ENCODE measurements at places on chromosomes 16 and 17.

DNA sequence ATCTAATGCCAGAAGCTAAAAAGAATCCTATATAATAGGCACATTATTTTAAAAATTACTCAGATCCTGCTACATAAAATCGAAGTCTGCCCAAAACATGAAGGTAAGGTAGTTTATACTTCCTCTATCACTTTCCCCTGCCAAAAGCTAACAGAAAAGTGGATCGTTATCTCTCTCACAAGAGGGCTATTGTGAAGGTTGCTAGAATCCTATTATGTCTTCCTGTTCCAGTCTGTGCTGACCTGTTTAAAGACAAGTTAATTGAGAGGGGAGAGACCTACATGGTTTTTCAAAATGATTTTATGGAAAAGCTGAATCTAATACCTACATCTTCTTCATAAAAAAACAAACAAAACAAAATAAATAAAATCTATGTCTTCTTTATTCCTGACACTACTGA, 1410.9 kb upstream of the CDH8 start:
- DNase-seq: no peak

DNA sequence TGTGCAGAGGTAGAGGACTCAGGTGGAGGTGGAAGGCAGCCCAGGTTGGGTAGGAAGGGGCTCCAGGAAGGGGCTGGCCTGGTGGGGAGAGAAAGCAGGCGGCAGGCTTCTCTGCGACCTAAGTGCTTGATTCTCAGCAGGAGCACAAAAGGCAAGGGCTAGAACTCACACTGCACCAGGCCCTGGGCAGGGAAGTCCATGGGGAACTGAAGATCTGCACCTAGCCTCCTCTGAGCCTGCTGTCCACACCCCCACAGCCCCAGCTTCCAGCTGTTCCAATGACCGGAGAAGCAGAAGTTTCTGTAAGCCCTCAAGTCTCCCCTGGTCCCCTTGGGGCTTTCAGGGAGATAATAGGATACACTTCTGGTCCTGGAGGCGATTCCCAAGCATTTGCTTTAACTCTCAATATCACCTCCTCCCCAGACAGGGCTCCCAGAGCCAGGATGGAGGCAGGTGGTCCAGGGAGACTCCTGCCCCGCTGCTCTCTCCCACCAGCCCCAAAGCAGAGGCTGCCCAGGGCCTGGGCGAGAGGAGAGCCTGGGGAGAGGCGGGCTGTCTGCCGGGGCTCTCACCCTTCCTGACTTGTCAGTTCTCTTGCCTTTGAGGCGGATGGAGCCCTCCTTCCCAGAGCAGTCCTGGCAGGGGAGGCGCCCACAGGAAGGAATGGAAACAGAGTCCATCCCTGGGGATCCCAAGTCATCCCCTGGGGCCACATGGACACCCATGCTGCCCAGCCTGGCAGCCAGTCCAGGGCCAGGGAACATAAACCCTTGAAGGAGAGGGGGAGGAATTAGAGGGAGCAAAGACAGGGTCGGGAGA, 126.0 kb downstream of the RBFOX3 start:
- DNase-seq: no peak

DNA sequence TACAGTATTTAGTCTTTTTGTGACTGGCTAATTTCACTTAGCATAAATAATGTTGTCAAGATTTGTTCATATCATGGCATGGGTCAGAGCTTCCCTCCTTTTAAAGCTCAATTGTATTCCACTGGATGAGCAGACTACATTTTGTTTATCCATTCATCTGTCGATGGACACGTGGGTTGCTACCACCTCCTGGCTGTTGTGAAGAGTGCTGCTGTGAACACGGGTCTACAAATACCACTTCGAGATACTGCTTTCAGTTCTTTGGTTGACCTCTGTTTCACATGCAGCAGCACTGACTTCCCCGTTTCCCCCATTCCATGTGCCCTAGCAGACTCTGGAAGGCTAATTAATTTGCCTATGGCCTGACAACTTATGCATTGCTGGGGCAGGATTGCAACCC, 285.4 kb downstream of the SHISA9 start:
- no peak for DNase-seq

- DNase-seq: no peak
Observed at GRCh38 chr16:80277182-80277581, 263.6 kb upstream of the DYNLRB2 start.

DNA sequence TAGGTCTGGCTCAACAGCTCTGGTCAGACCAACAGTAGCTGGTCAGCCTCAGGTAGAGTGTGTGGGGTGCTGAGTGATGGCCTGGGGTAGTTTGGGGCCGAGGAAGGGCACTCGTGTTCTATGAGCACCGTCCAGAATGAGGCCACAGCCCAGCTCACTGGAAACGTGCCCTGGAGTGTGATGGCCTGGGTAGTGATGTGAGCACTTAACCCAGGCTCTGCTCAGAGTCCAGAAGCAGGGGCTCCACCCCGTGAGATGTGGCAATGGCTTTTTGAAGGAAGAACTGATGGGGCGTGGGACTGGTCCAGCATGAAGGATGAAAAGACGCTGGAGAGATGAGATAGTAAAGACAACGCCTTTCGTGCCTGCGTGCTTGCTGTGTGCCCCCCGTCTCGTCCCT, 35.3 kb downstream of the NTN1 start:
- DNase-seq: no peak

DNA sequence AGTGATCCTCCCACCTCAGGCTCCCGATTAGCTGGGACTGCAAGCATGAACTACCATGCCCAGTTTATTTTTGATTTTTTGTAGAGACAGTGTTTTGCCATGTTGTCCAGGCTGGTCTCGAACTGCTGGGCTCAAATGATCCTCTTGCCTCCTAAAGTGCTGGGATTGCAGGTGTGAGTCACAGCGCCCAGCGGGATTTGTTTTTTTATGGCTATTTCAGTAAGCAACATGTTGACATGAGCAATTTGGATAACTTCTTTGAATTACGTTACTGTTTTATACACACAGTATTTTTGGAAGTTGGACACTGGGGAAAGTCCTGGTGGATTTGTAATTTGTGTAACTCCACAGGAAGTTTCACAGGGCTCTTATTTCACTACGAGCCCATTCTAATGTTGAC, 18.5 kb upstream of the RHOT1 start:
- DNase-seq: no peak

DNA sequence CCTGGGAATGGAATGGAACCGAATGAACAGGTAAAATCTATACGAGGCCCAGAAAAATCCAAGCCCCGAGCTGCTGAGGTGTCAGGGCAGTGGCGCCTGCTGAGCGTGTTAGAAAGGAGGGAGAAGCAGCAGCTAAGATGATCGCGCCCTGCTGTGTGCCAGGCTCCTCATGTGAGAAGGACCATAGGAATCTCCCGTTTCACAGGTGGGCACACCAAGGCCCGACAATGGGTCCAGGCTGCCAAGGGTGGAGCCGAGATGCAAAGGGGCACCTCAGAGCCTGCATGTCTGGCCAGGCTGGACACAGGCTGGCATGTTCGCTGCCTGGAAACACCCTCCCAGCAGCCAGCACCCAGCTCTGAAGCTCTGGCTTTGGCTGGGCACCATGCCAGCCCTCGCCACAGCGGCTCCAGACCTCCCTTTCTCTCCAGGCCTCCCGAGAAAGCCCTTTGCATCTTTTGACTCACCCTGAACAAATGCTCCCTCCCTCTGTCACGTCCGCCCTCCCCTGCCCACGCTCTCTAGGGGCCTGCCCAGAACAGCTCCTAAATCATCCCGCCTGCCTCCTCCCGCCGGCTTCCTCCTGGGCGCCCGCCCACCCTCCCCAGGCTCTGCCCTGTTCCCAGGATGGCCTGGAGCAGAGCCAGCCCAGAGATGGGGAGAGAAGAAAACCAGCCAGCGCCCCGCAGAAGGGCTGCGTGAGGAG, 217.8 kb upstream of the GSE1 start:
- DNase-seq: peak; percentile 4

- DNase-seq: no peak
Observed at GRCh38 chr16:85978291-85978775, 79.4 kb downstream of the IRF8 start.

DNA sequence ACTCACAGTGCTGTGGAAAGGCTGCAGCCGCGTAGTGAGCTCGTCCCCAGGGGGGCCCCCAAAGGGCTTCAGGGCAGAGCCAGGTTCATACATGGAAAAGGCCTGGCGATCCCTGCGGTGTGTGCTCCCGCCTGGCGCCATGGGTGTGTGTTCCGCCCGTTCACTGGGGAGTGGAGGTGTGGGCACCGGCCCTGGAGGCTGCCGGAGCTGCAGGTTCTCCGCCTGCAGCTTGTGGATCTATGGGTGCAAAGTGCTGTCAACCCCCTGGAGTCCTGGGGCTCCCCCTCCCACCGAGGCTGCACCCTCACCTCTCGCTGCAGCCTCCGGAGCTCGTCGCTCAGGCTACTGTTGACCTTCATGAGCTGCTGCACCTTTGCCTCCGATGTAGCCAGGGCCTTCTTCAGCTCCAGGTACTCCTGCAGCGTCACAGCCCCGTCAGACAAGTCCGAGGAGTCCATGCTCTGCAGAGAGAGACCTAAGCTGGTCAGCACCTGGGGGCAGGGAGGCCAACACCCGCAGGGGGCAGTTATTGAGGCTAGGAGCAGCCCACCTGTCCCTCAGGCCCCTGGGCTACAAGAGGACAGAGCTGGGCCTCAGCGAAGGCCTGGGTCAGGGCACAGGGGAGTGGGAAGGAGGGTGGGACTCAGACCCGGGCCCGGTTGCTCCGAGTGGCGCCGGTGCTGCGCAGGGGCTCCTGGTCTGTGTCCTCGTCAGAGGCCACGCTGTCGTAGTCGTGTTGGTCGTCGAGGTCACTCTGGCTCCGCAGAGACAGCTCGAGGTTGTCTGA, 7.9 kb downstream of the TP53I13 start:
- no peak for DNase-seq

- no peak for DNase-seq
Observed at GRCh38 chr17:77429969-77430752, 289.4 kb downstream of the SEC14L1 start.

DNA sequence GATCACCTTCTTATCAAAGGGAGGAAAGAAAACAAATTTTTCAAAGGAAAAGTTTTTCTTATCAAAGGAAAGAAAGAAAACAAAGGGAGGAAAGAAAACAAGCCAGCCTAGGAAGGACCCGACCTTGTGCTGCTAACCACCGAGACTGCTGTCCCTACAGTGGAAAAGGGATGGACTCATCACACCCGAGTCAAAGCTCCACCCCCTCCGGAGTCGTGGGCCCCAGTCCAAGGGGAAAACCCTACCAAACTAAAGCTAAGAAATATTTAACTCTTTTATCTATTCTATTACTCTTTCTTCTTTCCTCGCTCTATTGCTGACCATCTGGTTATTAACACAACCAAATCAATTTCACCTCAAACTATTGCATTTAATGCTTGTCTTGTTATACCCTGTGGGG, 6.1 kb upstream of the ENDOV start:
- DNase-seq: no peak

DNA sequence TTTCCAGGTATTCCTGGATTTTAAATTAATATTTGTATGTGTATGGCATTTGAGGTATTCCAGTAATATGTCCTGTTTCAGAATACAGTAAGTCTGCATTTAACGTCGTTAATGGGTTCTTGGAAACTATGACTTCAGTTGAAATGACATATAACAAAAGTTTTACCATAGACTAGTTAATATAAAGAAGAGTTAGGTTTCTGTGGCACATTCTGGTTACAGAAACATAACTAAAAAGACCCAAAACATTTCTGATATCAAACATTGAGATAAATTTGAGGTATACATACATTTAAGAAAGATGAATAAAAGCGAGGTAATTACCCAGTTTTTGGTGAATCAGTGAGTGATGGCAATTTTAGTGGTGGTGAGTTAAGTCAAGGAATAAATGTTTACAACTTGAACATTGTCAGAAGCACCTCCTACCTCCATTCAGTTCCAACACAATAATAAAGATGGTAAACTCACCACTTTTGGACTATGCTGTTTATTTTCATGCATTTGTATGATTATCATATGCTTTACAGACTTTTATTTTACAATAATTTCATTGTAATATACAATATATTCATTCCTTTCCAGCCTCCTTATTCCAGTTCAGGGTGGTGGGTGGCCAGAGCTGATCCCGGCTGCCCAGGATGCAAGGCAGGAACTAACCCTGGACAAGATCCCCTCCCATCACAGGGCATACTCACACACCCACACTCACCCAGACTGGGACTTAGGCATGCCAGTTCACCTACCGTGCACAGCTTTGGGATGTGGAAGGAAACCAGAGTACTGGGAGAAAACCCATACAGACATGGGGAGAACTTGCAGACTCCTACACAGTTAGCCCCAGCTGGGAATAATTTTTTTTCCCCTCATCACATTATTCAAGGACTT, 9.7 kb downstream of the LUC7L3 start:
- DNase-seq: no peak

DNA sequence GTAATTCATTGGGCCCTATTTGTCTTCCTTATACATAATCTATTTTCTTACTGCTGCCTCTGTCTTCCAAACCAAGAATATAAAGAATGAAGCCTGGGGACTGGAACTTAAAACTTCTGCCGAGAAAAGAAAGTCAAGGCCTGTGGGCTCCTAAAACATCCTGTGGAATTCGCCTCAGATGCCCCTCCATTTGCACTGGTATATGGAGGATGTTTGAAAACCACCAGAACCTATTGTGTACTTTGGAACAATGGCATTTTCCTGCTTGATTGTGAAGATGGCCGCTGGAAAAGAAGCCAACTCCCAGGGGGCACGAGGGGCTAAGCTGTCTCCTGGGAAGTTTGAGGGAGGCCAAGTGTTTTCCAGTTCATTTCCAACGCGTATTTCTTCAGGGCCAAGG, 122.4 kb downstream of the WWOX start:
- no peak for DNase-seq

GRCh38 chr16:12158428-12158827, 181.9 kb downstream of the SNX29 start:
- DNase-seq: no peak

DNA sequence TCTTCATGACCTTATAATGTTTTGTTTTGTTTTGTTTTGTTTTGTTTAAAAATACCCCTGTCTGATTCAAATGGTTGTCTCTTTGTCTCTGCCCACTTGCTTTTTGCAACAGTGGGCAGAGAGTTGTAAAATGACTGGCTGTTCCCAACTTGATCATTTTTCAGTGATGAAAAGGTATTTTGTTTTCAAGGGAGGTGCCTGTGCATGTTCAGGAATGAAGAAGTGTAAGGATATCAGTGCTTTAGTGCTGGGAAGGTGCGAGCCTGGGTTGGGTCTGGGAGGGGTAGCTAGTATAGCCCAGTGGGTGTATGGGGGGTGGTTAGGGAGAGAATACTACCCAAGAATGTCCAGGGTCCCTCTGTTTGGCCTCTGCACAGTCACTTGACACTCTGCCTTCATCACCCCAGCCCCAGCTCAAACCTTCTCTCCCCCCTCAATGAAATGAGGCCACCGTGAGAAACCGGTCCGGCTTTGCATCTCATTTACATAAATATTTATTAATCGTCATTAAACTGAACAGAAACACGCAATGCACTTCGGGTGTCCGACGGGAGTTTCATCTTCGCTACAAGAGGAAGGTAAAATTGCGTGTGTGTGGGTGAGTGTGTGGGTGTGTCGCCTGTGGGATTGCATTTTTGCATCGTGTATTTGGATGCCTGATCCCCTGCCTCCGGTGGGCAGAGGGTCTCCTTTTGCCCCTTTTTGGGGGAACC, 4.3 kb downstream of the NEUROD2 start:
- no peak for DNase-seq

- DNase-seq: no peak
Observed at GRCh38 chr17:511833-512251, 159.2 kb upstream of the RPH3AL start.
